ENCODE measurements at places on chromosomes 16 and 17.

DNA sequence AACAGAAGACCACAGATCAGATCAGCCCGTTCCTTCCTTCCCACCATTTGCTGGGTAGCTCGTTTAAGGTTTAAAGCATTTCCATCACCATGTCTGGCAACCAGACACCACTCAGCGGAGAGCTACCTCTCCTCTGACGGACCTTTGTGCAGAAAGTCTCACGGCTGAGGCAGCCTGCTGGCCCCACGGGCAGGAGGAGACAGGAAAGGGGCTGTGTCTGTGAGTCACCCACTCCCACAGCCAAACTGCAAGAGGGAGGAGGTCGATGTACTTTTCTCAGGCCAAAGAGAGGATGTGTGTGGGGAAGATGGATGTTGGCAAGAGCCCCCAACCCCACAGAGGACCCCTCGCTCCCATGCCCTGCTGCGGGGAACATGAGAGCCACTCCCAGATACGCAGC is 92.1 kb downstream of the ZNF423 start:
- DNase-seq, result no peak

DNA sequence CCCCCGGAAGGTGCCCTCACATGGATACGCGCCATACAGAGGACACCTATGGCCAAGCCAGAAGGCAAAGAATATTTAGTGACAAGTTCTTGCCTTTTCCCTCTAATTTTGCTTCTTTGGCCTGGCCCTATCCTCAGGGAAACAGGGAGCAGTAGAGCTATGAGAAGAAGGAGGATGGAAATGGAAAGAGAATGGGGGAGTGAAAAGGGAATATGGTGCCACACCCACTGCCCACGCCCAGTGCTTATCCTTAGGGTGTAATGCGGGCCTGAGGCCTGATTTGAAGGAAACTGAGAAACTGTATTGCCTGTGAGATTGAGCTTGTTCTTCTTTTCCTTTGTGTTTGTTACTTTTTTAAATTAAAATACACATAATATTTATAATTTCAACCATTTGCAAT is 255.1 kb downstream of the HS3ST3A1 start:
- no peak for DNase-seq

- DNase-seq, result peak; percentile 65
These were observed 70.2 kb downstream of the PARN start for GRCh38 chr16:14559809-14560241.

DNA sequence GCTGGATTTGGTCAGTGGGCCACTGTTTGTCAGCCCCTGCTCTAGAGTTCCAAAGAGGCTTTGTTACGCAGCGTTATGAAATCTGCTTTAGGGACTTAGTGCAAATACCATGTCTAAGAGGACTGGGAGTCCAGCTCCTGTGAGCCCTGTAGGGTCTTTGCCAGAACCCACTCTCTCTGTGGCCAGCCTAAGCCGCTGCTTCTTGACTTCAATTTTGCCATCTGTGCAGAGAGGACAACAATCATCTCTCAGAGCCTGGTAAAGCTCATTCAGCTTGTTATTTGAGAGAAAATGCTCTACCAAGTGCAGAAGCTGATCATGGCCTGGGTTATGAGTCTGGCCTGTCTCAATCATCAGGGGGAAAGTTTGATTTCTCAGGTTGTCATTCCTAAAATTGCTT is 17.9 kb downstream of the CA10 start:
- DNase-seq, result no peak

- DNase-seq, result no peak
These were observed 12.2 kb downstream of the MLLT6 start for GRCh38 chr17:38717139-38717745.

DNA sequence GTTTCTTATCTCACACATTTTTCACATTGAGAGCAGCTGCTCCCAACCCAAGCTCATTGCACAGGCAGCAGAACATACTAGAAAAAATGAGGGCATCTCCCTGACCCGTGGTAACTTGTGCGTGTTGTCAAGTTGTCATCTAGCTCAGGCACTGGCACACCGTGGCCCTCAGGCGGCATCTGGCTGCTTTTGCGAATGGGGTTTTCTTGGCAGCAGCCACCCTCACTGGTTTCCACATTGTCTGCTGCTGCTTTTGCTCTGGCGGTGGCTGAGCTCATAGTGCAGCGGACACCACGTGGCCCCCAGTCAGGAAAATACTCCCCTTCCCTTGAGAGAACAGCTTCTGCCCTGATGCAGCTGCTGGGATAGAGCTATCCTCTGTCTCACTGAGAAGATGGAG is 9.4 kb upstream of the TEDC2 start:
- no peak for DNase-seq

DNA sequence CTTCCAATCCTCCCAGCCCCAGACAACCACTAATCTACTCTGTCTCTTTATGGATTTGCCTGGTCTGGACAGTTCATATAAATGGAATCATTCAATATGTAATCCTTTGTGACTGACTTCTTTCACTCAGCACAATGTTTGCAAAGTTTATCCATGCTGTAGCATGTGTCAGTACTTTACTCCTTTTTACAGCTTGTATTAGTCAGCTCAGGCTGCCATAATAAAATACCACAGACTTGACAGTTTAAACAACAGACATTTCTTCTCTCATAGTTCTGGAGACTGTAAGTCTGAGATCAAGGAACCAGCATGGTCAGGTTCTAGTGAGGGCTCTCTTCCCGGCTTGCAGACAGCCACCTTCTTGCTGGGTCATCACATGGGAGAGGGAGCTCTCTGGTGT is 41.3 kb downstream of the GPRC5B start:
- no peak for DNase-seq

DNA sequence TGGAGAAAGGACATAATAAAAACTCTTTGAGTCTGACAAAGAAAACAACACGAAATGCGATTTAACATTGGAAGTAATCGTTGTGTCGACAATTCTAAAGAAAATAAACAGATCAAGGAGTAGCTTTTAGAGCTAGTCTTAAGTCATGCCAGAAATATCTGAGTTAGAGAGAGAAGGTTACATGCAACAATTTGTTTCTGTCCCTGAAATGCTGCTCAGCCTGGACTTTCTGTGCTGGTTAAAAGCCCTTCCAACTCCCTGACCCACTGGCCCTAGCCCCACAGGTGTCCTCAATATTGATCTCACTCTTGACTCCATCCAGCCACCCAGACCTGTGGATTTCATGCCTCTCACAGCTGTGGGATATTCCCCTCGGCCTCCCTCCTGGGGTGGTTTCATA is 33.2 kb upstream of the TEX2 start:
- no peak for DNase-seq

- DNase-seq, result no peak
These were observed 24.2 kb downstream of the SOST start for GRCh38 chr17:43734376-43734775.

DNA sequence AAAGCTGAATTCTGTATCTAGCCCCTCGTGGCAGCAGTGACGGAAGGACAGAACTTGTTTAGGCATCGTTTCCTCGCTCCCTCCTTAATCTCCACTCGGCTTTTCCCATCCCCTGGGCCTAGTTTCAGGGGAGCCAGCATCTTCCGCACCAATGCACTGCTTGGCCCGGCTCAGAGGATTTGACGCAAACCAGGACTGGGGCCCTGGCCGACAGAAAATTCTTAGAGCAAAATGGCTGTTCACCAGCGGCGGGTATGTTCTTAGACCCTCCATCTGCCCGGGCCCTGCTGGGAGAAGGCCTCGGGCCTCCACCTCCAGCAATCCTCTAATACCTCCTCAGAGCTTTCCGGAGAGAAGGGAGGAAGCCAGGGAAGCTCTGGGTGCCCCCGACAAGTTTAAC is 54.6 kb downstream of the TBC1D16 start:
- no peak for DNase-seq

GRCh38 chr16:23826528-23827045 is 9.2 kb upstream of the PRKCB start:
- DNase-seq, result no peak

GRCh38 chr16:75264999-75265910 is 13.8 kb upstream of the BCAR1 start:
- no peak for DNase-seq

GRCh38 chr17:3917391-3917931 is 1.2 kb upstream of the P2RX1 start:
- DNase-seq, result no peak

GRCh38 chr16:6964679-6965078 is 368.0 kb upstream of the RBFOX1 start:
- no peak for DNase-seq

DNA sequence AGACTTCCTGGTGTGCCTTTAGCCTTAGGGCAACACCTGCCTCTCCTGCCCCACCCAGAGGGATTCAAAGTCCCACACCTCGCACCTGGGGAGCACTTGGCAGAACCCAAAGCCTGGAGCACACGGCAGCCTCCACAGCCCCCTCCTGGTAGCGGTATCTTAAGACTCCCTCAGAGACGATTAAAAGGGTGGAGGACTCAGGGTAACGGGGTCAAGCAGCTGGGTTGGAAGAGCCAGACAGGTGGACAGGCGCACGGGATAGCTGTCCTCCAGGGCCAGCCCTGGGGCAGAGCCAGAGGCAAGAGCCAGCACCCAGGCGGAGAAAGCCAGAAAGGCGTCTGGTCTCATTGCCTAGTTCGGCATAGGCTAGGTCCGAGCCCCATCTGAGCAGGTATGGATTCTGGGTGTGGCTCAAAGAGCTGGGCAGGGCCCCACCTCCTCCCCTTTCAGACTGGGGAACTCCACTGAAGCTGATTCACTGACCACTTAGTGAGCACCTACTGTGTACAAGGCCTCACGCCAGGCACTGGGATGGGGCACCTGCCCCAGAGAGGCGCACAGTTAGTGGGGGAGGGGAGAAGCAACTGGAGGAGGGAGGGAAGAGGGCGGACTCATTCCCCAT is 55.0 kb upstream of the MEAK7 start:
- peak; percentile 92 for DNase-seq
